Stimulated activated CD4-positive, alpha-beta T cell treated with anti-CD3 and anti-CD28 coated beads, TNF-alpha, amount 100 ng/mL, for 48 hours (primary cell): ENCODE measurements at places on chromosomes 4 and X.

DNA sequence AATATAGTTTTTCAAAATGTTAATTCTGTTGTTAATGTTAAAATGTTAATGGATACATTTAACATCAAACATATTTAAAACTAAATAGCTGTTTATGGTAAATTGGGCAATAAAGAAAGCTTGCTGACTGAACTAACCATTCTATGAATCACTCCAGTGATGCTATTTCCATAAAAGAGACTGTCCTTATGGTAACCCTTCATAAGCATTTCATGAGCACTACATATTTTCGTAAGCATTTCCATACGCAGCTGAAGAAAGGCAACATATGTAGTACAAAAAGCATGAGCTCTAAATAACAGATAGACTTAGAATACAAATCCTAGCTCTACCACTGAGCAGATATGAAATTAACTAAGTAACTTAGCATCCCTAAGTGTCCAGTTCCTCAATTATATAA is 188.9 kb downstream of the COL25A1 start:
- DNase-seq = no peak

GRCh38 chrX:156008915-156009314 is 11.4 kb downstream of the IL9R start:
- no peak for DNase-seq

- DNase-seq = no peak
Measured at GRCh38 chrX:18949944-18950301, 34.0 kb downstream of the PHKA2 start.

DNA sequence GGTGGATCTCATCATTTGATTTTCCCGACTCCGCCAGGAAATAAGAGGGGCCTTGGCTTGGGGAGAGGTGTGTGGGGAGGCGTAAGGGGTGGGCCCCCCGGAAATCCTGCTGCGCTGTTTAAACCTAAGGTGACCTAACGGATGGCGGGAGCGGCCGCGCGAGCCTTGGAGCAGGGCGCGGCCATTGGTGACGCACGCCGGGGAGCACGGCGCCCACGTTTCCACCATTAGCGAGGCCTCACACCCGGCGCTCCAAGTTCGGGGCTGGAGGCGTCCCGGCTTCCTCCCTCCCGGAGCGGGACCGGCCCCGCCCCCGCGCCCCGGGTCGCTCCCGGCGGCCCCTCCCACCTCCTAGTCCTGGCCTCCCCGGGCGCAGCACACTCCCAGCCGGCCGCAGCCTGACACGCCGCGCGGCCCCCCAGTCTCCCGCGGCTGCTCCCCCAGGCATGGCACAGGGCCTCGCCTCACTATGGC is at the start of gene SMS:
Gene SMS, plus strand, starts transcription at position 354 of the 474 bp plus-strand sequence. Its CDS starts 116 bp downstream, at position 470.
- peak; percentile 39 for DNase-seq

- no peak for DNase-seq
Measured at GRCh38 chr4:159015841-159016240, 87.0 kb upstream of the RAPGEF2 start.

DNA sequence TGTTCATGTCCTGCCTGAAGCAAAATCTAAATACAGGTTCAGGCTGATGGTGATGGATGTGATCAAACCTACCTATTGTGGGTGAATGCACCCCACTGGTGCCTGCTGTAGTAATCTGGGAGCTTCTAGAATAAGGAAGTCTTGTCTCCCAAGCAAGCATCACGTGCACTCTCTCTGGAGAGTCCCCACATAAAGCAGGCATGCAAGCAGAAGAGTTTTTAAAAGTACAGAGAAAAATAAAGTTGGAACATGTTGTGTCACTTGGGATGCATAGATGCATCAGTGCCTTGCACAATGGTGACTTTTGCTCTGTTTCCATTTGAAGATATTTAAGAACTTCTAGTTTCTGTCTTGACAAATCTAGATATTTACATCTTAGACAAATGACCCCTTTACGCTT is 54.9 kb downstream of the MAD2L1 start:
- no peak for DNase-seq

DNA sequence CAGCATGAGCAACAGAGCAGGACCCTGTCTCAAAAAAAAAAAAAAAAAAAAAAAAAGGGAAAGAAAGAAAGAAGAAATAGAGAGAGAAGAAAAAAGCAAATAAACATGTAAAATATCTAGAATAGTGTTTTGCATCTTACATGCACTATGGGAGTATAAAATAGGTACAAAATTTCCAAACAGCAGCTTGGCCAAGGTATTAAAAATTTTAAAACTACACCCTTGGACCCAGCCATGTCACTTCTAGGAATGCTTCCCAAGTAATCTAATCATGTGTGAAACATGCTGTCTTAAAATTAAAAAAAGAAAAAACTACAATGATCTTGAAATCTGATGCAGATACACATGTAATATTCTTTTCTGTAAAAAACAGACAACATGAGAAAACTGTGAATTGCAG is 21.6 kb downstream of the IRF2 start:
- DNase-seq = no peak

DNA sequence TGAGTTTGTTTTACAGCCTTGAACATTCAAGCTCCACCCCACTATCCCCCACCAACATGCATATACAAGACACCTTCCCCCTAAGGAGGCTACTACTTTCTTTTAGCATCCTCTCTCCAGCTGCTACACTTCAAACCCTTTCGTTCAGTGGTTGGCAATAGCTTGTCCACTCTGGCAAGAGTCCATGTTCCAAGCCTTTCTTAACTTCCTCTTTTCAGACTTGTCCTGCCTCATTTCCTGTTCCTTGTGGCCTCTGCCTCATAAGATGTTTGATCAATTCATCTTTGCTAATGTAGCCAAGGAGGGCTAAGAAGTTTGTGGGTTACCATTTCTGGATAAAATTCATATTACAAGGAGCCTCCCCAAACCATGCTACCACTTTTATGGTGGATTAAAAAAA is 20.8 kb upstream of the ZCCHC12 start:
- DNase-seq = no peak

DNA sequence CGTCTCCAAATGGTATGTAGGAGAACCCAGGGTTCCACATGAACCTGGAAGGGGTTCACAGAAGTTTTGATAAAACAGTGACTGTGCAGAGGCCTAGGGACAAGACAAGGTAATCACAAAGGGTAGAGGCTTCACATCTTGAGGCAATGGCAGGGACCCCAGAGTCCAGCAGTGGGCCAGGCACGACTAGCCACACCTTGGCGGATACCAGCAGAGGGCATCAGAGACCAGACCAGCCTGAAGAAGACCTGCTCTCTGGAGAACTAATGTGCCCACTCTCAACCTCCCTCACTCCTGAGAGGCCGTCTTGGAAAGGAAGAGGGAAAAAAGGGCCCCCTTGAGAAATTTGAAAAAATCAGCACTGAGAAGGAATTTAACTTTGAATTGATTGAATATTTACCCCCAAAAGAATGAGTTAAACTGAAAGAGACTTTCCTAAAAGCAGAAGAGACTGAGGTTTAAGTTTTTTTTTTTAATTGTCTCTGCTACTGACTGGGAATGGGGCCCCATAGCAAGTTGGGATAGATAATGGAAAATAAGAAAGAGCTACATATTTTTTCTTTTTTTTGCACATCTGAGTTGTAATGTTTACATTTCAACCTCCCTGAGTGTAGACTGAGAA is 243.8 kb upstream of the JADE1 start:
- DNase-seq = no peak
